Hindlimb muscle (tissue), 1 donor: ENCODE measurements at places on chromosomes 7 and 10. TPM values are rescaled to one million over a fixed set of nuclear protein-coding genes. Genes with fewer than 3 reads are reported as not detected.
A peak's percentile ranks its signal among the peaks of the same experiment; 100 is the strongest.

DNA sequence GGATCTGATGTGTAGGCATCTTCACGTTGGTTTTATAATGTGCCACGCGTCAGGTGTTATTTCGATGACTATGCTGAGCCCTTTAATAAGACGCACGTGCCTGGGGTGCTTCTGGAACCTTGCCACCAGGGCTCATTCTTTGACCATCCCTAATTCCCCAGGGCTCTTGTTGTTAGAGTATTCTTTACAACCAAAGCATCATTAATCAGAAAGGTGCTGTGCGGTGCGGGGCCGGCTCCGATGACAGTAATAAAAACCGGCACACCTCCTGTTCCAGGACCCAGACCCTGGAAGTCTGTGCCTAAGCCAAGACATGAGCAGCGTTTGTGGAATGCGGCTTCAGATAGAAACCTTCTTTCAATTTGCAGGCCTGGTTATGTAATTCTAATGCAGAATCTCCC lies 58.4 kb downstream of the MGMT start:
- peak; percentile 35 for DNase-seq

DNA sequence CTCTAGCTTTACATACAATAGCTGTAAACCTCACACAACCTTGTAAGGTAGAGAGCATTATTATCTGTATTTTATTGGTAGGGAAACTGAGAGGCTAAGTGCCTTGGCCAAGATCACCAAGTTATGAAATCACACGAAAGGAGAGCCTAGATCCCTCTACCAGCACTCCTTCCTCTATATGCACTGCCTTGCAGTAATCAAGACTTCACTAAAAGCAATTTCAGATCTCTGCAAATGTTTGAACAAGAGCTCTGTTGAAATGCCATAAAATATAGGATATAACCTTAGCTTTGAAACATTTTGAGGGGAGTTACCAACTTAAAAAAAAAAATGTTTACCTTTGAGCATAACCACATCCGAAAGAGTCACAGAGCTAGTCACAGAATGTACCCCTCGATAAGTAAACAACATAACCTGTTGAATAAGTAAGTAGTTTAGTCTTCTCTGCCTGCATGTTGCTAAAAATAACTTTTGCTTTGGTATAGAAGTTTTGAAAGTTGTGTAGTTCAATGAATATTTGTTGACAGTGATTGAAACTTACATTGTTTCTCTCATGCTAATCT lies 709.4 kb downstream of the AUTS2 start:
- DNase-seq = no peak

DNA sequence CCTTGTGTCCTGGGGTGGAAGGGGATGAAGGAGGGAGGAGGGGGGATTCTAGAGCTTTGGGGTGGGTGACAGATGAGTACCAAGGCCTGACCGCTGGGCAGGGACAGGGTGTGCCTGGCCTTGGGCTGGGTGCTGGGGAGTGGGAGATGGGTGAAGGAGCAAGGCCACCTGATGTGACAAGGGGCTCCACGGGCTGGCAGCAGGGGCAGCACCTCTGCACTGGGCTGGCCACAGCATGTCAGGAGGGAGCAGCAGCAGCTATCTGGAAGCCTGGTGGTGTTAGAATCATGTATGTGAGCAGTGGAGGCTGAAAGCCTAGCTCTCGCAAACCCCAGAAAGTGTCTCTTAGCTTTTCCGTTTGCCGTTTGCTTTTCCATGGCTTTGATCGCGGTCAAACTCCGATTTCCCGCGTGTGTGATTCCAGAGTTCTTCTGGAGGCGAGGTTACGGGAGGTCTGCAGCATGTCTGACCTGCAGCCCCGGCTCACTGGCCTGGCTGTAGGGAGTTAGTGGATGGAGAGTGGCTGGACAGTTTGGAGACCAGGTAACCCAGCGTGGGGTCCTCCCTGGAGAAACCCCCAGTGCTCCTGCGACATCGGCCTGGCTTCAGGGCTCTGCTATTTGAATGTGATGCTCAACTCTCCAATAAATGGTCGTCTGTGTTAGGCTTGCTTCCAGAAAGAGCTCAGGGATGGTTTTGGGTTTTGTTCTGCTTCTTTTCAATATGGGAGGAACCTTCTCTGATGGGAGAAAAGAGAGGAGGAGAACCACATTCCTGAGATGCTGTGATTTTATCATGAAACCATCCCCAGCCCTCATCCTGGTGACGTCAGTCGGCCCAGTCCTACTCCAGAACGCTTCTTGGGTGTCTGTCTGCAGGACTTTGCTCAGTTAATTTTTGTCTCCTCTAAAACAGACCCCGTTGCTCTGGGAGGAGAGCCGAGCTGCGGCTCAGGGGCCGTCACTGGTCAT lies 105.5 kb downstream of the CUX1 start:
- DNase-seq = no peak

GRCh38 chr10:33291053-33291592 lies 43.3 kb downstream of the NRP1 start:
- no peak for DNase-seq

DNA sequence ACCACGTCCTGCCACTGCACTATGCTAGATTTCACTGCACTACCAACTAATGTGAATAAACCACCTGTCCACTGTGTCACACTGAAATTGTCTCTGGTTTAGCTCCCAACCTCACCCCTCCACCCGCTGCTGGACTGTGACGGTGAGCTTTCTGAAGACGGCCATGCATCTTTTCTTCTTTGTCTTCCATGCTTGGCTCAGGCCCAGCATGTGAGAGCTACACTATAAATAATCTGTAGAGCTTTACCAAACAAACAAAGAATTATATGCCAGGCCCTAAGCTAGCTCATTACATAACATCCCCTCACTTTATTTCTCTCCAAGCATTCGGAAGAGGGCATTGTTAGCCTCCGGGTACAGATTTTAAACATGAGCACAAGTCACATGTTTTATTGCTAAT lies 633.2 kb downstream of the TNS3 start:
- no peak for DNase-seq

DNA sequence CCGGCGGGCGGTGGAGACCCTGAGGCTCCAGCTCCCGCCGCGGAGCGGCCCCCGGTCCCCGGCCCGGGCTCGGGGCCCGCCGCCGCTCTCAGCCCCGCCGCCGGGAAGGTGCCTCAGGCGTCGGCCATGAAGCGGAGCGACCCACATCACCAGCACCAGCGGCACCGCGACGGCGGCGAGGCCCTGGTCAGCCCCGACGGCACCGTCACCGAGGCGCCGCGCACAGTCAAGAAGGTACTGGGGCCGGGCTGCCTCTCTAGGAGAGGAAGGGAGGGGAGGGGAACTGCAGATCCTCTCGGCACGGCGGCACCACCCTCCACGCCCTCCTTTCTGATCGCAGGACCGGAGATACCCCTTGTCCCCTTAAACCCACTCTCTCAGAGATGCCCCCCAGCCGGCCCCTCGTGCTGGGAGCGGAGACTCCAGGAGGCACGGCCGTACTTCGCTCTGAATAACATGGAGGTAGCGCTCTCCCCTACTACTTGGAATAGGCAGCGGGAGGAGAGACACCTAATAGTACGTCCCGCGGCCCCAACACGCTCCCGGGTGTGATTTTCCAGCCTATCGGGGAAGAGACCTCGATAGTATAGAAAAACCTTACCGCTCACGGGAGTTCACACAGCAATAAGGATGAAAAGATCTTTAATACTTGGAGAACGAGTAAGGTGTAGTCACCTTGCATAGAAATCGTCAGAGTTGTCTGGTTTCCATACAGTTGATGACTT lies 538 bp downstream of the AHCYL2 start:
- DNase-seq = peak; percentile 31

DNA sequence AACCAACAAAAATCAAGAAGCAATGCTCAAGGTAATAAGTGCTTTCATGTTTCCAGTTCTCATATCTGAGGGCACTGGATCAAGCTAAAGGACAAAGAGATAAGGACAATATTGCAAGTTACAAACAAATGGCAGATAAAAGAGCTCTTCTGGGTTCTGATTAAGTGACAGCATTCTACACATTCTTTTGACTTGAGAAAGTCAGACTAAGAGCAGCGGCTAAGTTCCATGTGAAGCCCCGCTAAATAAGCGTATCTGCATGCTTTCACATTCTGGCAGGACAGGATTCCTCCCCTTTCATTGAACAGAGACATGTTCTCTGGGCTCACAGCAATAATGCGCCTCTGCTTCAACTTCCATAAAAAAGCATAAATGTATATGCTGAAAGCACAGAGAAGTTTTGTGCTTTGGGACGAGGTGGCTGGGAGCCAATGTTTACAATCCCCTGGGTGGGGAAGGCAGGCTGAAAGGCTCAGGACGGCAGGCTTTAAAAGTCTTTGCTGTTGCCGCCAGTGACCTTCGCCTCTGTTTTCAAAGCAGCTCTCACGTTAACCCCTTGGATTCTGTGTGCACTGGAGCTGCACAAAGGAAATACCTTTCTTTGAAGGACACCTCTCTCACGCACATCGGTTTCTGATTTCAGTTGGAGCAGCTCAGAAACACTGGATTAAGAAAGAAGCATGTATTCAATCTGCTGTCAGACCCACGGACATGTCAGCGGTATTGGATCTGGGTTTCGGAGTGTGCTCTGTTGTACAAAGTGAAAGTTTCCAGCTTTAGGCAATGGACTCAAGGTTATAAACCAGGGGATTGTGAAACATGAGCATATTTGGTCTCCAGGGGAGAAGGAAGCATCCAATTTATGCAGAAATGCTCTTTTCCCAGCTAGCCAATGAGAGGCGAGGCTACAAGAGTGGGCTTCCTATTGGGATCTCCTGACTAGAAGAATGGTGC lies 105.4 kb upstream of the FAM133B start:
- peak; percentile 72 for DNase-seq

GRCh38 chr10:114100848-114101741 lies 57.4 kb downstream of the ADRB1 start:
- DNase-seq = peak; percentile 62

ITIH5 gene
- polyA plus RNA-seq = 42.2 TPM

CYP2W1 gene
- 1.7 TPM for polyA plus RNA-seq

PGAM2 gene
- polyA plus RNA-seq = 319 TPM
